Activated T-helper 2 cell treated with anti-CD3 and anti-CD28 coated beads, Interferon-gamma antibody, Interleukin-2, Interleukin-4, amounts not matched to agents 10 μg/mL and 5 μg/mL and 100 μg/mL, durations not matched to agents 14 hours and 24 hours and 36 hours (primary cell): ENCODE measurements at places on chromosomes 1 and 21. TPM values are rescaled to one million over a fixed set of nuclear protein-coding genes. Genes with fewer than 3 reads are reported as not detected.

The NPPB gene
- not detected in 2 replicates for total RNA-seq

DNA sequence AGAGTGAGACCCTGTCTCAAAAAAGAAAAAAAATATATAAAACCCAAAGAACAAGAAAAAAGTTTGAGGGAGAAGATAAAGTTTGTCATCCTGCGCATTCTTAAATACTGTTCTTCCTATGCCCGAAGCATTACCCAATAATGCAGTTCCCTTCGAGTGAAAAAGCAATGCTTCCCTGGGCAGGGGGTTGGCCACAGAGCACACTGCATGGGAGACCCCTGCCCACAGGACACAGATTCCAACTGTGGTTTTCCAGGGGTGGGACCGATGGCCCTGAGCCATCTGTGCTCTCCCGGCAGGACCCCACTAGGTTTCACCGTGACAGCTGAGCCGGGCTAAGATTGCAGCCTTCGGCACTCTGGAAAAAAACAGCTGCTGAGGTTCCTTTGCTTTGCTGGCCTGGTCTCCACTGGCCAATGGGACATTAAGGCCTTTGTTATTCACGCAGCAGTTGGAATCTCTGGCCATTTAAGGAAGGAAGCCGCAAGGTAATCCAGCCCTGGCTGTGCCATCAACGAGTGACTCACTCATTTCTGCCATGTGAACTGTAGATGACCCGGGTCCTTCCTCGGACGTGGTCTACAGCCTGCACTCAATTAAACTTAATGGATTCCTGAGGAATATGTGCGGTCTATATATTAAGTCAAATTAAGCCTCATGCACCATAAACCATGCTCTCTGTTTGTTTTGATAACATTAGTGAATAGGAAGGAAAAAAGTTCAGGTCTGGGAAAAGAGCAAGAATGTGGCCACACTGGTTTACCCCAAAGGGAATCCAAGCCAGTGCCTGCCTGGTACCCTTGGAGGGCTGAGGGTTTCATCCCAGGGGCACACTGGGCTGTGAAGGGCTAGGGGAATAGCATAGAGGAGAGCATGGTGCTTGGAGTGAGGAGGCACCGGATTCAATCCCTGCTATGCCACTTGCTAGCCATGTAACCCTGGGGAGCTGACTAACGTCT lies 163.2 kb downstream of the ZBTB18 start:
- H3K4me1 ChIP-seq: no peaks in the 10 kb centered on the region
- H3K27me3 ChIP-seq: no peaks in the 10 kb centered on the region
- no peak overlapping the region for H3K27ac ChIP-seq
- no peaks in the 10 kb centered on the region for H3K36me3 ChIP-seq

DNA sequence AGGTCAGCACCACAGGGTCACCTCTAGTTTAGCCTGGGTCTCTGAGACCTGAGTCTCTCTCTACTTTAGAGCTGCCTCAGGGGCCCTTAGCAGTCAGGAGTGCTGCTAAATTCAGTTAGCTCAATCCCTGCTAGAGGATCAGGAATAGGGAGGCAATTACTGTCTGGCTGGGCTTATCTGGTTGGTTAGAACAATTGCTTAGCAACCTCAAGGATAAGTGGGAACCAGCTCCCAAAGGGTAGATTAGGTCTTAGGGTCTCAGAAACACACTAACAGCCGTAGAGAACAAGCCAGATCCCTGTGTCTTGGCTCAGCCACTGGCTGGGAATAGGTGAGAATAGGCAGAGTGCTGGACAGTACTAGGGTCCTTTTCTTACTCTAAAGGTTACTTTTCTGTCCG lies 7.7 kb downstream of the PM20D1 start:
- no peak for DNase-seq
- H3K27ac ChIP-seq: no peak overlapping the region
- no peaks in the 10 kb centered on the region for H3K36me3 ChIP-seq
- H3K4me1 ChIP-seq: peaks cover 7% of the 10 kb centered on the region
- no peak overlapping the region for H3K4me3 ChIP-seq

- H3K36me3 ChIP-seq: no peaks in the 10 kb centered on the region
- H3K4me3 ChIP-seq: no peak overlapping the region
- H3K27me3 ChIP-seq: peaks cover 7% of the 10 kb centered on the region
- no peaks in the 10 kb centered on the region for H3K4me1 ChIP-seq
Observed at GRCh38 chr1:157438146-157438545, 114.2 kb downstream of the FCRL5 start.
